SW480 (cell line): ENCODE measurements at places on chromosomes 3 and 15.

- no peak for DNase-seq
Measured at GRCh38 chr3:143352850-143353550, 233.4 kb downstream of the CHST2 start.

- peak; percentile 43 for DNase-seq
Measured at GRCh38 chr3:46187876-46188275, 20.2 kb downstream of the CCR1 start.

- DNase-seq: no peak
Measured at GRCh38 chr3:132713977-132714727, 8.1 kb downstream of the NPHP3 start.

DNA sequence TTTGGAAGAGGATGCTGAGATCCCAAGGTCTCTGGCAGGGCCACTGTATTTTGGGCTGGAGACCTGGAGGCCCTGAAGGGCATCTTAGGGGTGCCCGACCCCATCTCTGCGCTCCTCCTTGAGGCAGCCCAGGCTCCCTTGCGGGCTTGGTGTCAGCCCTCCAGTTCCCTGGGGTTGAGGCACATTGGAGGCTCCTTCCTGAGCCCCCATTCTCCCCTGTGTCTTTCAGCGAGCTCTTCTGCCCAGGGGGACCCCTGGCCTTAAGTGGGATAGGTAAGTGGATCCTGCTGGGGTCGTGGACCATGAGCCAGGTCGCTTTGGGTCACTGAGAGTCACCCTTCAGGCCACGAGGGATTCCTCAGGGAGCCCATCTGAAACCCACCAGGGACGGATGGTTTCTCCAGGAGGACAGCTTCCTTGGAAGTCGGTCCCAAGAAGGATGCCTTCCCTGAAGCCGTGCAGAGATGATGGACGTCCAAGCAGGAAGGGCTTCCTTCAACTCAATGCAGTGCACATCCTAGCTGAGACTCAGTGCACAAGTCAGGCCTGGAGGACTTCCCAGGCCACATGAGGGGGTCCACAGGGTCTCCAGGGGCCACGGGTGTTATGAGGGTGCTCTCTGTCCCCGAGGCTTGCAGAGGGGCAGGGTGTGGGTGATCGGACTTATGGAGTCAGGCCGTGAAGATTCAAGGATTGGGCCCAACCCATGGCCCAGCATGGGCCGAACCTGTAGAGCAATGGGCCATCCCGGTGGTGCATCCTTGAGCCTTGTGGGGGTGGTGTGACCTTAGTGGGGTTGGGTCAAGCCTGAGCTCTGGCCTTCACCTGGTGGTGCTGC lies 224.3 kb downstream of the SNRPN start:
- no peak for DNase-seq

DNA sequence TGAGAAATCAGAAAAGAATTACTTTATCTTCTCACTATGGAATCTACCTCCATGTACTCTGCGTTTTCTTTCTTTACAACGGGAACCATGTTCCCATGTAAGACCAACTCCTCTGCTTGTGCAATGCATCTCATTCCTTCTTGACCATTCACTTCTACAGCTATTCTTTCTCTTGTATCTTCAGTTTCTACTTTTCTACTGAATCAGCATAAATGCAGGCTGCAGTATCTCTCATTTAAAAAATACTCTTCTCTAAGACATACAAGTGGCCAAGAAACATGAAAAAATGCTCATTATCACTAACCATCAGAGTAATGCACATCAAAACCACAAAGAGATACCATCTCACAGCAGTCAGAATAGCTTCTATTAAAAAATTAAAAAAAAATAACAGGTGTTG lies 74.1 kb upstream of the NANOGP8 start:
- no peak for DNase-seq

- DNase-seq: peak; percentile 96
Measured at GRCh38 chr15:98800437-98801233, 152.3 kb downstream of the IGF1R start.

- DNase-seq: no peak
Measured at GRCh38 chr15:98651036-98651481, 2.7 kb downstream of the IGF1R start.

- DNase-seq: no peak
Measured at GRCh38 chr3:193879099-193879863, 256.7 kb upstream of the HES1 start.

DNA sequence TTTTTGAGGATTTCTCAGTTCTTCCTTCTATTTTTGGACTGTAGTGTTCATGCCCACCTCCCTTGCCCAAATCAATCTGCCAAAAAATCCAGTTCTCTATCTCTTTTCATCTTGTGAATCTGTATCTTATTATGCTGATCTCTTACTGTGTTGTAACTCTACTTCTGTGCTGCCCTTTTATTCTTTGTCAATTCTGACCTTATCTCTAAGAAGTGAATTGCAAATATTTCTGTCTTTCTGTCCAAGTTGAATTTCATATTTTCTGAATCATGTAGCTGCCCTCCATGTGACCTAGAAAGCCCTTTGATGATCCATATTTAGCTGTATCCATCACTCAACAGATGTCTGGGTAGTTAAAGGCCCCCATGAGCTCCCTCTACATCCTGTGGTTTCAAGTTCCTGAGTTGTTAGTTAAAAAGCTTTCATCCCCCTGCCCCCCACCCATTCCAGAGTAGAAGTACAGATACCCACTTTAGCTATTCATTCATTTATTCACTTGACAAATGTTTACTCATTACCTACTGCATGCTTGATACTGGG lies 33.6 kb upstream of the ETV5 start:
- no peak for DNase-seq

DNA sequence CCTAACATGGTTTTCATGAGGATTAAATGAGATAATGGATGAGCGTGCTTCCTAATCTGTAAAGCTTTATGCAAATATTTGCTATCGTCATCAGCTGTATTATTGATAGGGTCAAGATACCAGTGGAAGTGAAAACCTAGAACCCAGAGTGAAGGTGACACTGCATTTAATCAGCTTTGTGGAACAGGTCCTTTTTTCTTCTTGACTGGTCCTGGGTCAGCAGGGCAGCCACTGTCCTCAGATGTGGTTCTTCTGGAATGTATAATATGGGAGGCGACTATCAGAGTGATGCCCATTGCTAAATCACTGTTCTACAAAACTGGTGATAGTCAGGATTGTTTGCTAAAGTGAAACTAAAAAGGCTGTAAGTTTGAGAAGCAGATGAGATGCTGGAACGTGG lies 41.4 kb downstream of the SORD start:
- DNase-seq: peak; percentile 79

GRCh38 chr3:68985146-68985790 lies 28.2 kb downstream of the EOGT start:
- no peak for DNase-seq

DNA sequence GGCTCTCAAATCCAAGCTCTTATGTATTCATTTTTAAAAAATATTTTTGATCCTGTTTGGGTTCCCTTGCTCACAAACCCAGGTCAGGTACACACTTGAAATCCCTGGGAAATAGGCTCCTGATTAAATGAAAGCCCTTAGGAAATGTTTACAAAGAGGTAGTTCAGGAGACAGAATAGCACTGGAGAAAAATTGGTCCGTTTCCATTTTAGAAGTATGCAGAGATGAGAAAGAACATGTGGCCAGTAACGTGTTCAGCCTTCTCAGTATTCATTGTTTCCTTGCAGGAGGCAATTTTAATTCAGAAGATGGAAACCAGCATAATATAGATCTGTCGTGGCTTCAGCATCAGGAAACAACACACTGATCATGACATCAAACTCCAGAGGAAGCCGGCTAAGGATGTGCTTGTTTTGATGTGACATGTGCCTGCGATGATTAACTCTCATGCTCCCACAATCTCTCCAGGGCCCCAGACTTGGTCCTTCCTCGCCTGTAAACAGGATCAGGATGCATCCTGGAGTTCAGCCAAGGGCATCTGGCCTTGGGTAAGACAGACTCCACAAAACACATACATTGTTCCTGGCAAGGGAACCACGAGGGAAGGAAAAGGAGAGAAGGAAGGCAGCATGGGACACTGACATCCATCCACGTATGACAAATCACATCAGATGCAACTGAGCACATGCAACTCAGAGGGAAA lies 350.5 kb upstream of the THBS1 start:
- no peak for DNase-seq

DNA sequence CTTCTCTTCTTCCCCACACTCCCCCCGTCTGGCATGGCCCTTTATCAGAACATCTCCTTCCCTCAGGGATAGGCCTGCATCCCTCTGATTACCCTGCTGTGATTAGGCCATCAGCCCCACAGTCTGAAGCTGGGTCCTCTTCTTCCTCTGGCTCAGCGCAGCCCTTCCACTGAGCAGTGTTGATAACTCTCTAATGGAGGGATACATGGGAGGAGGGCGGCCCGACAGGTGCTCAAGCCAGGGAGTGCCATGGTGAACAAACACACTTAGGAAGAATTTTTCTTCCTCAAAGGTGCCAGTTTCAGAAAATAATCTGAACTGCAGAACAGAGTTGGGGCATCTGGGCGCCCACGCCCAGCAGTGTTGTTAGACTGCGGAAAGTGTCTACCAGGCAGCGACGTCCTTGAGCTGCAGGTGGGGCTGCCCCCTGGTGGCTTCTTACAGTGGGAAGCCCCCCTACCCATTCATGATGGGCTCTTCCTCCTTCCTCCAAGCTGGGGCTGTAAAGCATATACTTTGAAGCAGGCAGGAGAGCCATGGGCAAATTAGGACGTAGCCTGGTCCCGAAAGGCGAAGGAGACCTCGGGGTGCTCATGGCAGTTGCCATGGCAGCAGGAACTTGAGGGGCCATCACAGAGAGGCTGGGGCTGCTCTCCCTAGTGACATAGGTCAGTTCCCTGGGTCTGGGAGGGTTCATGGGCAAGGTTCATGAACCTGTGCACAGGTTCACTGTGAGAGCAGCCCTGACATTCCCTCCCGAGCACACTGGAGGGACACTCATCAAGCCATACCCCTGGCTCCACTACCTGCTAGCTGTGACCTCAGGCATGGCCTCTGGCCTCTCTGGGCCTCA lies 33.2 kb upstream of the NR2C2 start:
- no peak for DNase-seq

DNA sequence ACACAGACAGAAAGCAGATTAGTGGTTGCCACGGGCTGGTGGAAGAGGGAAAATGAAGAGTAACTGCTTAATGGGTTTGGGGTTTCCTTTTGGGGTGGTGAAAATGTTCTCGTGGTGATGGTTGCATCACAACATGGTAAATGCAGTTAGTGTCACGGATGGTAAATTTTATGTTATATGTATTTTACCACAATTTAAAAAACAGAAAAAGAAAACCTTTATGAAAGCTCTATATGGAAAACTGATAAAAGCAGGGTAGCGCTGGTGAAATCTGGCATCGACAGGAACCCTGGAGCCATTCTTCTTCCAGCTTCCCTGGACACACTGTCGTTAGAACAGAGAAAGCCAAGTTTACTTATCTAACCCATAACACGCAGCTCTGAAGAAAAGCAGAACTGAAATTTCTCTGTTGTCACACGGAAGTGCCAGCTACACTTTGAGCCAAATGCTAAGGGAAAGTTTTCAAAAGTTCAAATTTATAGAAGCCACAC lies 287.7 kb upstream of the NR2F2 start:
- no peak for DNase-seq

DNA sequence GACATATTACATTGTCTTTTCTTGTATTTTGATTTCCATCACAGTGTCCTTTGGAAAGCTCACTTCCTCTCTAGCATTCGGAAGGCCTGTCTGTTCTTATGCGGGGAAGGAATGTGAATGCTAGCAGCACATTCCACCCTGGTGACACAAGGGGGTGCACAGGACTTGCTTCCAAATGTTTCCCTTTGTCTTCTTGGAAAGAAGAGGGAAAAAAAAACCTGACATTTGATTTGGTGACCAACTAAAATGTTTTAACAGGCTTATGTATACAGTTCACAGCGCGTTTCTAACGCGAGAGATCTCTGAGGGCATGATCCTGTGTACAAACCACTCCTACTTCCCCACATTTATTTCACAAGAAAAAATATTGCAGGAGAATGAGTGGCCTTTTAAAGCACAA lies 107.6 kb upstream of the FXR1 start:
- DNase-seq: peak; percentile 33

DNA sequence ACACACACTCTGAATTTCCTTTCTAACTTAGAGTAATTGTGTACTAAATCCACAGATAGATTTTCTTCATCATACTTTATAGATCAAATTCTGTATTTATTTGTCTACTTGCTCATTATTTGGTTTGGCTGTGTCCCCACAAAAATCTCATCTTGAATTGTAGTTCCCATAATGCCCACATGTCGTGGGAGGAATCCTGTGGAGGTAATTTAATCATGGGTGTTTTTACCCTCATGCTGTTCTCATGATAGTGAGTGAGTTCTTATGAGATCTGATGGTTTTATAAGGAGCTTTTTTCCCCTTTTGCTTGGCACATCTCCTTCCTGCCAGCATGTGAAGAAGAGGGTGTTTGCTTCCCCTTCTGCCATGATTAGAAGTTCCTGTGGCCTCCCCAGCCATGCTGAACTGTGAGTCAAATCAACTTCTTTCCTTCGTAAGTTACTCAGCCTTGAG lies 198.3 kb upstream of the TGFBR2 start:
- DNase-seq: no peak

DNA sequence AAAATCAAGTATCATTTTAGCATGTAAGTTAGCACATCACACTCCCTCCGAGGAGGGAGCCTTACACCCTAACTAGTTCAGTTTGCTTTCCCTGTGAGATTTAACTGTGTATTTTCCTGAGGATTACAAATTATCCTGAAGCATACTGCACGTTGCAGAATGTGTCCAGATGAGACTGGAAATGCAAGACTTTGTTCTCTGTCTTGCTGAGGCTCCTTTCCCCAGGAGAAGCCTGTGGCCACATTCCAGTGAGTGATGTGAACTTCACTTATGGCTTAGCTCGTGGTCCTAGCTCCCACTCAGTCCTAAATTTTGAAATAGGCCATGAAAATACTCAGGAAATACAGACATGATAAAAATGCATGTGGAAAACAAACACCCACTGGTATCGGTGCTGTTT lies 23.7 kb downstream of the PDZRN3 start:
- DNase-seq: no peak

DNA sequence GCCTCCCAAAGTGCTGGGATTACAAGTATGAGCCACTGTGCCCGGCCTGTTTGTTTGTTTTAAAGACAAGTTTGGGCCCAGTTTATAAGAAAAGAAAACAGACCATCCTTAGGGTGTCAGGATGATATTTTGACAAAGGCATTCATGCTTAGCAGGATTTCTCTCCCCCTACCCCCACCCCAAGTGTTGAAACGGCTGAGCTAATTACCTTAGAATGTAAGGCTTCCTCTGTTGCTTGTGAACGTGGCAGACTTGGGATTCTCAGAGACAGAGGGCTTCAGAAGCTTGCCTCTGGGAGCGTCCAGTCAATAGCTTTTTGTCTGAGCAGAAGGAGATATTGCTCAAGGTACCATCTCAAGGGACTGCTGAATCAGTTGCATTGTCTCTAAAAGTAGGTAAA lies 24.0 kb downstream of the FLNB start:
- no peak for DNase-seq
